ENCODE measurements at places on chromosomes 3 and 15.

DNA sequence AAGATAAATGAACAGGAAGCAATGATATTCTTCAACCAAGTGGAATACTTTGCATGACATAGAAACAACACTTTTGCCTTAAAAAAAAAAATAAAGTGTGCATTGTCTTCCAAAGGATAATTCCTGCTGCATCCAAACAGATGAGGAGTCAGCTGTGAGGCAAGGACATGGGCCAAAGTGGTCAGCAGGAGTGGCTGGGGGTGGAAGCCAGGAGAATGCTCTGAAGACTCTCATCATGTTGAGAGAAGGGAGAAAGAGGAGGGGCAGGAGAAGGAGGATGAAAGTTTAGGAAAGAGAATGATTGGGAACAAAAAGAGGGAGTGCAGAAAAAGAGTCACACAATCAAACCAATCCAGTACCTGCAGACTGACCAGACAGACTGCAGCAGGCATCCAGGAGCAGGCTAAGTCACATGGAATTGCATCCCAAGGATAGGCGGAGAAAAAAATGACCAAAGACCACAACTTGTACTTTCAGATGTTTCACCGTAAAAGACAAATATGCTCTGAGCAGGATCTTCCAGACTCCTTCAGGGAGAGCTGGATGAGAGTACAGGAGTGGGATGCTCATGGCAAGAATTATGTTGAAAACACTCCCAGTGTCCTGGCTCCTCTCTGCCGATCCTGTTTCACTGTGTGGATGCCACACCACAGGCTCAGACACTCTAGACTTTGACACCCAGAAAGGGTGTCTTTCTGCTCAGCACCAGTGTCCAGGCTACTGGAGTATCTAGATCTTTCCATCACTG, 11.9 kb downstream of the ABI3BP start:
- DNase-seq: no peak

GRCh38 chr15:73357999-73358665, 10.6 kb downstream of the HCN4 start:
- DNase-seq: no peak

DNA sequence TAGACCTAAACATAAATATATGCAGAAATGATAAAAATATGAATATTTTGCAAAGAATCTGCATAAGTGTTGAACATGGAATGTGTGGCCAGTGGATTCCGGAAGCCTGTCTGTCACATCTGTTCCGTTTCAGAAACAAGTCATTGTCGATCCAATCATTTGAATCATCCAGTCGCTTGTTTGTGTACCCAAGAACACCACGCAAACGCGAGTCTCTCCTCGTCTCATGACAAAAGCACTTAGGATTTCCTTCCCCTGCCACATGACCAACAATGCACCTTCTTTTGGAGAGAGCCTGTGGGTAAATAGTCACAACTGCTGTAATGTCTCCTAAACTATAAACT, 80.2 kb downstream of the FMN1 start:
- no peak for DNase-seq

DNA sequence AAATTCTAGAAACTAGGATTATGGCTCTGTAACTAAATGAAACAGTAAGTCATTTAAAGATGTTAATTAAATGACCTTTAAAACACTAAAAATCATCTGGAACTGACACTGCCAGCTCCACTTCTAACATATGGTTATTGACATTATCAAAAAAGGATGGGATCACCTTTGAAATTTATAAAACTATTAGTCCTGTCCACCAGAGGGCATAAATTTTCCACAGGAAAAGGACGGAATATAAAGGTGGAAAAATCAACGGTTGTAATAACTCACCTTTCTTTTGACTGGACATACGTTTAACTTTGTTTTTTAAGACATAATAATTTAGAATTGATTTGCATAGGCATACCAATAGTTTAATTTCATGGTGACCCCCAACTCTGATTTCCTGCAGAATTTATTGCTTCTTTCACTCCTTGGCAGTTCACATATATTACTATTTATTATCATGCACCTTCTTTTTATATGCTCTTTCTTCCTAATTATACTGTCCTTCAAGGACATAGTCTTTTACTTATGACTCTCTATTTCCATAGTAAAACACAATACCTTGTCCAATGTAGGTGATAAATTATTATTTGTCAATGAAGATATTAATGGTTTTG, 345.7 kb downstream of the CADM2 start:
- DNase-seq: no peak

- no peak for DNase-seq
Measured at GRCh38 chr3:80688814-80689213, 921.0 kb upstream of the ROBO1 start.

GRCh38 chr15:62173215-62173614, 8.1 kb upstream of the C2CD4B start:
- no peak for DNase-seq

Measured in stimulated activated CD4-positive, alpha-beta T cell treated with anti-CD3 and anti-CD28 coated beads, Interleukin-12 subunit alpha, Interleukin-12 subunit beta, amount 100 ng/mL, for 48 hours (primary cell).